ENCODE measurements at places on chromosomes 3 and 15.

DNA sequence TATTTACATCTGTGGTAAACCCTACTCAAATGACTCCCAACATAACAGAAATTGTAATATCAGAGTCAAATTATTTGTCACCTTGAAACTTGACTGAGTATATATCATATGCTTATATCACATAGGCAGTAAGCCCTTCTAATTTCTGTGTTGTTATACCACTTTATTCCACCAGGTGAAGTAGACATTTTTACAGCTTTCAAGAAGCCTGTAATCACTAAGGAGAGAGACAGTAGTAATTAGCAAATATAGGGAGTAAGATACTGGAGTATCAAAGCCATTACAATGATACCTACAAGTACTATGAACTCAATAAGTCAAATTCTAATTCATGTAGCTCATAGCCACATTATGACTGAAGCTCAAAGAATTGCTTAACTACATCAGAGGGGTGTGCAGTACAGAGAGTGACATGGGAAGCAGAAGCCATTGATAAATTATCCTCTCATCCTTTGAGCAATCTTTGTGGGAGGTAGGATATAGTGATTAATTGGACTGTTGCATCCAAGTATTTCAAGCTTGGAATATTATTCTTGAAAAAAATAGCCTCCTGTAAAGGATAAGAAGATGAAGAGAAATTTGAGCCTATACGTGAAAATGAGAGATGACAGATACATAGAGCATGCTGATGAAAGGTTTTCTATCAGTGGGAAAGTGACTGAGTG is 1005.9 kb downstream of the ZPLD1 start:
- DNase-seq, result no peak

DNA sequence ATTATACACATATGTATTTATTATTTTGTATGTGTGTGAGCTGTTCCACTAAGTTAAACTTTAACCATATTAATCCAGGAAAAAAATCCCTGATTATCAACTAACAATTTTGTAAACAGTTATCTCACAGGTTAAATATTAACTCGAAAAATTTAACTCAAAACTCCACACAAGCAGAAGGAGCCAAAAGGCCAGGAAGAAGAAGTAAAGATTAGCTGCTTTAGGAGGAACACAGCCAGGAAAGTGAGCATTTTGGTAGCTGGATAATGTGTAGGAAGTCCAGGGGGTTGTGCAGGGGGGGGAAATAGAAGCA is 425.0 kb downstream of the TIGIT start:
- no peak for DNase-seq

DNA sequence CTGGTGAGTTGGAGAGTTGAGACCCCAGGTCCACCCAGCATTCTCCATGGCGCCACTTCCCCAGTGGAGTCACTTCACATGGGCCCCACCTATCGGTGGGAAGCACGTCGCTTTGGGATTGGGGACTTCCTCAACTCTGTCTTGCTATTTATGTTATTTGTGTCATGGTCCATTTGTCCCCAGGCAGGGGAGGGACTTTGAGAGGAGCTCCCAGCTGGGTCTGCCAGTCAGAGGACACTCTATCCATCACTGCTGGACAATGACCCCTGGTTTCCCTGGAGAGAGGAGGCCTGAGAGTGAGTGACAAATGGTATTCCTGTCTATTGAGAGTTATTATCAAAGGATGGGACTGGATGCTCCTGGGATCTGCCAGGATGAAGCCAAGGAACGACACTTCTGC is 127.6 kb downstream of the RAB11A start:
- DNase-seq, result no peak

DNA sequence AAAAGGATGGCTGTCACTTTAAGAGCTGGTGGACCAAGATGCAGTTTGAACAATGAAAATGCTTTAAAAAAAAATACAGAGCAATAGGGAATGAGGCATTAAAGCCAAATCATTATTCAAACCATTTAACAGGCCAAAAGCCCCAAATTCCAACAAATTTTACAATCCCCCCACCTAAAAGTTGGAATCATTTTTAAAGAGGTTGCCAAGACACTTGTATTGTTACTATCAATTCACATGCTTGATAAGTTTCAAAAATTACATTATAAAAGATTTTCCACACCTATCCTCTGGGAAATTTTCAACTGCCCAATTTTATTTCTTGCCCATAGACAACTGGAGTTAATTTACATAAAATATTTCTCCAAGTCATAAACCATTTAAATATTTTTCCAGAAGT is 192.3 kb upstream of the ARHGEF26 start:
- no peak for DNase-seq

GRCh38 chr15:42503825-42504224 is 8.4 kb downstream of the SNAP23 start:
- DNase-seq, result no peak

Data from HFF-Myc (cell line).